ENCODE measurements at places on chromosomes 16 and 17. TPM values are rescaled to one million over a fixed set of nuclear protein-coding genes. Genes with fewer than 3 reads are reported as not detected.

Gene SALL1
- 0.22 TPM for total RNA-seq

Gene SLC5A11
- not detected for total RNA-seq

Gene DHRS7C
- 0.89 TPM for total RNA-seq

Gene RNF222
- not detected for total RNA-seq

Gene CTRB1
- not detected for total RNA-seq

Gene KIF18B
- total RNA-seq: 0.13 TPM

Gene BANP
- 18.4 TPM for total RNA-seq

Gene MPV17L
- 5.4 TPM for total RNA-seq

Gene SLC16A11
- total RNA-seq: 1.1 TPM

- DNase-seq: no peak
Observed at GRCh38 chr17:17264430-17264829, 16.6 kb downstream of the COPS3 start.

DNA sequence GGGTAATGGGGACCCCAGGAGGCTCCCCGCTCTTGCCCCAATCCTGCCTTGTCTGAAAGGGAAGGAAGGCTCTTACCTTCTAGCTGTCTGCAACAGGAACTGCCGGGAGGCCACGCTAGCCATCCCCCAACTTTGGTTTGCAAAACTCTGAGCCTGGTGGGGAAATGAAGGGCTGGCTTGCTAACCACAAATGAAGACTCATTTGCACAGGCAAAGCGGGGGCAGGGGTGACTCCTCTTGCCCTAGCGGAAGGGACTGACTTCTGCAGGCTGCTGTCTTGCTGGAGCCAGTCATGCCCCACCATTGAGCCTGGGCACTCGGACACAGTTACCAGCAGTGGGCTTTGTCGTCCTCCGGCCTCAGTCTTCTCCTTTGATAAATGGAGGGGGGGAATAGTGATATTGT, 52.6 kb downstream of the PLCG2 start:
- DNase-seq: peak; percentile 92

GRCh38 chr17:17511293-17511741, 15.1 kb upstream of the RASD1 start:
- peak; percentile 60 for DNase-seq

DNA sequence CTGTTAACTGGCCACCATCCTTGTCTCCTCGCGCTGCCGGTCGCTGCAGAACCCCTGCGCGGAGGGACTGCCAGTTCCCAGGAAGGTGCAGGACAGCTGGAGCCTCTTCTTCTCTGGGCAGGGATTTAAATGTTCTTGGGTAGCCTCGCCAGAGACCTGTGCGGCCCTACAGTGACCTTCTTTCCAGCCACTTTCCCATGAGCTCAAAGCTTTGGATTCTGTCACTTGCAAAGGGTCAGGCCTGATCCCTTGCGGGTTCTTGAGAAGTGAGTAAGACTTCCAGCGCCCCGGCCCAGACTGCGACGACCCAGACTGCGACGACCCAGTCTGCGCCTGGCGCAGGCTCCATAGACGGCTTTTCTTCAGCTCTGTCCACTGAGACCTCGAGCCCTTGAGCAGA, 1.4 kb upstream of the SLFN5 start:
- no peak for DNase-seq

DNA sequence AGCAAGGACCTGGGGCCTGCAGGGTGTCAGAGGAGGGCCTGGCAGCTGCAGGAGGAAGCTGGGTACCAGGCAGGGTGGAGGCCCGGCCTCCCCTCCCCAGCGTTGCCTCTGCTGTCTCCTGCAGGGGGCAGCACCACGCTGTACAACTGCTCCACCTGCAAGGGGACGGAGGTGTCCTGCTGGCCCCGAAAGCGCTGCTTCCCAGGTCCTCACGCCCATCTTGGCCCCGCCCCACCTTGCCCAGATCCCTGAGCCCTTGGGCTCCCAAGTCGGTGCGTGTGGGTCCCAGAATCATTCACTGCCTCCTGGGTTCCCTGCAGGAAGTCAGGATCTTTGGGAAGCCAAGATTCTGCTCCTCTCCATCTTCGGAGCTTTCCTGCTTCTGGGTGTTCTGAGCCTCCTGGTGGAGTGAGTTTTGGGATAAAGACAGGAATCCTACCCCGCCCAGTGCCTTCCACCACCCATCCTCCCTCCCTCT, 1.2 kb downstream of the TMEM95 start:
- DNase-seq: peak; percentile 90

DNA sequence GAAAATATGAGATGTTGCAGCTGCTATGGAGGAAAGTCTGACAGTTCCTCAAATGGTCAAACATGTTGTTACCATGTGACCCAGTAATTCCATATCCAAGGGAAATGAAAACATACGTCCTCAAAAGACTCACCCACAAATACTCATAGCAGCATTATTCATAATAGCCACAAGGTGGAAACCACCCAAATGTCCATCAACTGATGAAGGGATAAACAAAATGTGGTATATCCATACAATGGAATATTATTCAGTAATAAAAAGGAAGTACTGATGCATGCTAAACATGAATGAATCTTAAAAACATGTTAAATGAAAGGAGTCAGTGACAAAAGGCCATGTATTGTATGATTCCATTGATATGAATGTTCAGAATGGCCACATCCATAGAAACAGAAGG, 140.2 kb downstream of the PITPNC1 start:
- DNase-seq: no peak

DNA sequence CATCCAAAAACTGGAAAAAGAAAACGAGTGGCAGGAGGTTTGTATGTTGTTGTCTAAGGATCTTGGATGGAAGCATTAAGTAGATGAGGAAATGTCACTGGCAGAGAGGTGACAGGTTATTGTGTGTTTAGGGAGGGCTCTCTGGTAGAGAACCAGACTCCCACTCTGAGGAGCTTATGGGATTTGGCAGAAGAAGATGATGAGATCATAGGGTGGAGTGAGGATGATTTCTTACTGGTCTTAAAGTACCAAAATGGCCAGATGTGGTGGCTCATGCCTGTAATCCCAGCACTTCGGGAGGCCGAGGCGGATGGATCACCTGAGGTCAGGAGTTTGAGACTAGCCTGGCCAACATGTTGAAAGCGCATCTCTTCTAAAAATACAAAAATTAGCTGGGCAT, 9.0 kb downstream of the WWOX start:
- no peak for DNase-seq

Measured in cardiac septum (tissue), 1 donor.